ENCODE measurements at places on chromosomes 6 and 20.

DNA sequence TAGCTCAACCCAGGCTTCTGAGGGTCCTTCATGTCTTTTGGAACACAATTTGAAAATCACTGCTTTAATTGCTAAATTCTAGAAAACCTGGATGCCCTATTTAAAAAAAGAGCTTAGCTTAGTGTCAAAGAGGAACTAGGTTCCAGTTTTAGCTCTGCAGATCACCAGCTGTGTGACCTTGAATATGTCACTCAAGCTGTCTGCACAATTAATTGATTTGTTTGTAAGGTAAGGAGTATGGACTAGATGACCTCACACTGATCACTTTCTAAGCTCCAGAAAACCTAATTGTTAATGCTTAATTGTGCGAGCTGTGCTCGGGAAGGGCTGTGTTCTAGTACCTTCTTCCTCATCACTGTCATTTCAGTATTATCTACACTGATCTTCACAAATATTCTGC lies 26.2 kb downstream of the UTRN start:
- no peak for DNase-seq

GRCh38 chr6:44548319-44548718 lies 160.8 kb downstream of the CDC5L start:
- no peak for DNase-seq

- DNase-seq: no peak
These were observed 81.6 kb upstream of the KHDRBS2 start for GRCh38 chr6:62367601-62368000.

DNA sequence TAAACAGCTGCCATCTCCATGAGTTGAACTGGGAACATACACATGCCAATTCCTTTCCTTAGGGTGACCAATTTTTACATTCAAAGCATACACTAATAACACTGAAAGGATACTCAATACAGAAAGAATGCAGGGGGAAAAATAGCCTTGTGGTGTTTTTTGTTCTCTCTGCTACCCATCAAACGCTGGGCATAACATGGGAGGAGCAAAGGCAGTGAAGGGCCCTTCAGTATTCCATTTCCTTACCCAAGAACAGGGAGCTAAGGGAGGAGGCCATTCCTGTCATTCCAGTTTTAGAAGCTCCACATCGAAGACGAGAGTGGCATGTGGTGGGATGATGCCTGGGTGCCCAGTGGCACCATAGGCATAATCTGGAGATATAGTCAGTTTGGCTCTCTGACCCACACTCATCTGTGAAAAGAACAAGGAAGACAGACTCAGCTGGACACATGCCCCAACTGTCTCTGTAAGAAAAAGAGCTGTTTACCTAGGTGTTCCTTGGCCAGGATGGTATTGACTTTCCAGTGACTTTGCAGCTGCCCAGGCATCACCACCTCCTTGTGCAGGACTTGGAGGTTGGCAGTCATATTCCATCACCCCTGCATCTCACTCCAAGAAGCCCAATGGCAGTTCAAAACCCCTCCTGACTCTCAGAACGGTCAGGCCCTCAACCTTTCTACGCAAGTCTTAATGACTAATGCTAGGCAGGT lies 20.9 kb downstream of the FKBP1A start:
- no peak for DNase-seq

DNA sequence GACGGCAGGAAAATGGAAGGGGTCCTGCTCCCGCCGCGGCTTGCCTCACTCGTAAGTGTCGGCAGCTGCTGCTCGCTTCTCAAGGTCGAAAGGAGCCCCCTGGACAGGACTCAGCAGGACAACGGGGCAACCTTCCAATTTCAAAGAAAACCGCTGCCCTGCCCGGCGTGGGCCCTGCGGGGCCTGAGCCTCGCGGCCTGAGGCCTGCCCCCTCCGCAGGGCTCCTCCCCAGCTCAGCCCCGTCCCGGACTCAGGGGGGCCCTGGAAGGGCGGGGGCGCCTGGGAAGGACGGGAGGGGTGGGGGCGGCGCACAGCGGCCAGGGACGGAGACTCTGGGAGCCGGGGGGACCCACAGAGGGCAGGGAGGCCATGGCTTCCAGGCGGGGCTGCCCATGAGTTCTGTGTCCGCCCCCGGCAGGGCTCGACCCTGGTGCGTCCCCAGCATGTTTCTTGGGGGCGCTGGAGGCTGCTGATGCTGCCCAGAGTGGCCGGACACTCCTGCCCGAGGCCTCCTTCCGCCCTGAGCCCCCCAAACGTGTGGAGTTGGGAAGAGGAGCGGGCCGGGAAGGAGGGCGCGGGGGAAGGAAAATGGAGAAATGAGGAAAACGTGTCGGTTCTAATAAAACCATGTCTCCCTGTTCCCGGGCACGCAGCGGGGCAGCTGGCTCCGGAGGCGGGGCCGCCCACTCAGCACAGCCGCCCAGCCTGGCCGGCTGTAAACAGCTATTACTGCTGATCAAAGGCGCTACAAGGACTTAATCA lies 114.6 kb downstream of the DLL1 start:
- DNase-seq: no peak

GRCh38 chr6:72946774-72947173 lies 278.5 kb downstream of the KHDC1L start:
- no peak for DNase-seq

GRCh38 chr20:2838847-2839671 lies 1.4 kb downstream of the PCED1A start:
- no peak for DNase-seq

- no peak for DNase-seq
These were observed 374.3 kb upstream of the SOX4 start for GRCh38 chr6:21219241-21219640.

GRCh38 chr6:101203664-101204063 lies 189.8 kb upstream of the GRIK2 start:
- DNase-seq: no peak

- no peak for DNase-seq
These were observed 224.9 kb downstream of the ANKRD60 start for GRCh38 chr20:58003525-58003924.

GRCh38 chr6:84568971-84569370 lies 195.4 kb downstream of the TBX18 start:
- DNase-seq: no peak

- DNase-seq: no peak
These were observed 267.9 kb upstream of the PLN start for GRCh38 chr6:118280210-118280609.

DNA sequence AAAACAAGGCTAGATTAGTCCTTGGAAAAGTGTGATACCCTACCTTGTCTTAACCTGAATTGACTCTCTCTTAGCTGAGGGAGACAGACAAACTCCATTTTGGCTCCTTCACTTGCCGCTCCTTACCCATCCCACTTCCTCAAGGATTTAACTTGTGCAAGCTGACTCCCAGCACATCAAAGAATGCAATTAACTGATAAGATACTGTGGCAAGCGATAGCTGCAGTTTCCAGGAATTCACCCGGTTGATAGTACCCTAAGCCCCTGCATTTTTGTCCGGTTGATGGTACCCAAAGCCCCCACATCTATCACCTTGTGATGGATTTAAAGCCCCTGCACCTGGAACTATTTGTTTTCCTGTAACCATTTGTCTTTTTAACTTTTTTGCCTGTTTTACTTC lies 1.9 kb upstream of the SERINC3 start:
- no peak for DNase-seq

GRCh38 chr6:118551063-118552053 lies 3.3 kb downstream of the PLN start:
- no peak for DNase-seq

DNA sequence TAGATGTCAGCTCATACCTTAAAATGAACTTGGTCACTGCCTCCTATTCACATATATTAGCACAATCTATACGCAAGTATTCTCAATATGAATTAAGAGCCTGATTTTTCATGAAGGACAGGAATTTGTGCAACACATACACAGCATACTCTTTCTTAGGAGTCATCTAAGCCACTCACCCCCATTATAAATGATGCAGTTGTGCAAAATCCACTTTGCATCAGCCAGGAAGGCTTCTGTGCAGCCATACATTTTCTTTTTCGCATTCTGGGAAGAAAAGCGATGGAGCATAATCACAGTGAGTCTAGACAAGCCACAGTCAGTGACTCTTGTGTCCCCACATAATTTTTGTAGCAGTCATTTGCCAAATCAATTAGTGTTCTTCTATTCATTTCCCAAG lies 66.5 kb downstream of the ZMYND8 start:
- no peak for DNase-seq

GRCh38 chr20:34604980-34605788 lies 46.7 kb downstream of the MAP1LC3A start:
- DNase-seq: no peak

- no peak for DNase-seq
These were observed 62.6 kb upstream of the SIRPA start for GRCh38 chr20:1832634-1833033.

DNA sequence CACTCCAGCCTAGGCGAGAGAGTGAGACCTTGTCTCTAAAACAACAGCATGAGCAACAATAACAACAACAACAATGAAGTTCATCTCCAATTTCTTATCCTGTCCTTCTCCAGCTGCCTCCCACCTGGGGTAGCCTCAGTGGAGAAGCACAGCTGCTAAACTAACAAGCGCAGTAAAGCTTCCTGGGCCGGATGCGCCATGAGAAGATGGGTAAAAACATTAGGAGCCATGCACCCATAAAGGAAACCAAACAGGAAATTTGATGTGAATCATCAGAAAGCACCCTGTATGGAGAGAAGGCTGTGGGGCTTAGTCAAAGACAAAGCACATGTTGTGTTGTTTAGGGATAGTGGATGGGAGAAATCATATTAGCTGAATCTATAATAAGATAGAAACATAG lies 61.1 kb upstream of the CCN6 start:
- DNase-seq: peak; percentile 34

DNA sequence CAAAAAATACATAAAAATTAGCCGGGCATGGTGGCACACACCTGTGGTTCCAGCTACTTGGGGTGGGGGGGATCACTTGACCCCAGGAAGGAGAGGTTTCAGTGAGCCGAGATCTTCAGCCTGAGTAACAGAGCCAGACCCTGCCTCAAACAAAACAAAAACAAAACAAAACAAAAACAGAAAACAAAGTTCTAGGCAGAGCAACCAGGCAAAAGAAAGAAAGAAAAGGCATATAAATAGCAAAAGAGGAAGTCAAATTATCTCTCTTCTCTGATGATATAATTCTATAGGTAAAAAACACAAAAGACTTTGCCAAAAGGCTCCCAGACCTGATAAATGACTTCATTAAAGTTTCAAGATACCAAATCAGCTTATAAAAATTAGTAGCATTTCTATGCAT lies 446.9 kb downstream of the HAO1 start:
- DNase-seq: no peak

- DNase-seq: no peak
These were observed 36.7 kb downstream of the AGPAT4 start for GRCh38 chr6:161237176-161237575.

- peak; percentile 48 for DNase-seq
These were observed 12.2 kb upstream of the SERPINB1 start for GRCh38 chr6:2853769-2854395.

GRCh38 chr6:12818324-12818723 lies 101.8 kb downstream of the PHACTR1 start:
- no peak for DNase-seq

GRCh38 chr20:8530022-8530421 lies 398.0 kb downstream of the PLCB1 start:
- DNase-seq: no peak

GRCh38 chr6:7589949-7590917 lies at the start of gene SNRNP48:
SNRNP48 (plus strand) TSS chr6:7590198; CDS start chr6:7590258, 60 bp downstream.
- DNase-seq: peak; percentile 88

DNA sequence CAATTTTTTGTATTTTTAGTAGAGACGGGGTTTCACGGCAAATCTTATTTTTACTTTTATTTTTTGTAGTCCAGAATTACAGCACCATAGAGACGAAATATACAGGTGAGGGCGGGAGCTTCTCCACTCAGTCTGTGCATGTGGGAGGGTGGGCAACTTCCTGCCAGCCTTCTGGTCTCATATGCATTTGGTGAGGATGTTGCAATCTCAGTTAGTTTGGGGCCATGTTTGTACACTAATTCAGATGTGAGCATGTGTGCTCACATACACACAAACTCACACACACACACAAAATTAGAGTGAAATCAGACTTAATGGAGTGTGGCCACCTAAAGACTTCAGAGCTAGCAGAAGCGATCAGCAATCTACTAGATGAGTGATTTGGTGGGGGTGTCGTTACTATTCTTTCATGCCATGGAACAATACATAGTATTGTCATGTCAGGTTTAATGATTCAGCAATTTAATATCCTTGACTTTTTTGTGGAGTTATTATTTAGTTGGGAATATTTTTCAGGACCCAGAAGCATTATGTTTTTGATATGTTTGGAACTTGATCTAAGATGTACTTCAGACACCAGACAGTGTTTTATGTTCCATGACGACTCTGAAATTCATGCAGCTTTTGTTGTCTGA lies 78.0 kb upstream of the BMP2 start:
- no peak for DNase-seq

DNA sequence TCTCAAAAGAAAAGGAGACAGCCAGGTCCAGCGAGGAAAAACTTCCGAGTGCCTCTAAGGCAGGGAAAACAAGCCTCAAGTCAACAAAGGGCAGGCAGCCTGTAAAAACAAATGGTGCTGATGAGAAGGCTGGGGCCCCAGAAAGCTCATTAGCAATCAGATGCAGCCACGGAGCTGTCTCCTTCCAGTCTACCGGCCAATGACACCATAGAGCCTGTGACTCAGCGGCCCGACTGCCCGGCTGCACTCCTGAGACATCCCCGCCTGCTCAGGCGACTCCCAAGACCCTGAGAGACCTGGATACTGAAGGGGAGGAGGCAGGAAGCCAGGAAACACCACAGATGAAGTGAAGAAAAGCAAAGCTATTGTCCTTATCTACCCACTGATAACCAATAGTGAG lies 120.1 kb upstream of the HDDC2 start:
- DNase-seq: no peak

GRCh38 chr6:87923389-87924050 lies 124.1 kb upstream of the SPACA1 start:
- DNase-seq: no peak

- DNase-seq: no peak
These were observed 46.4 kb upstream of the COL21A1 start for GRCh38 chr6:56293781-56294180.

DNA sequence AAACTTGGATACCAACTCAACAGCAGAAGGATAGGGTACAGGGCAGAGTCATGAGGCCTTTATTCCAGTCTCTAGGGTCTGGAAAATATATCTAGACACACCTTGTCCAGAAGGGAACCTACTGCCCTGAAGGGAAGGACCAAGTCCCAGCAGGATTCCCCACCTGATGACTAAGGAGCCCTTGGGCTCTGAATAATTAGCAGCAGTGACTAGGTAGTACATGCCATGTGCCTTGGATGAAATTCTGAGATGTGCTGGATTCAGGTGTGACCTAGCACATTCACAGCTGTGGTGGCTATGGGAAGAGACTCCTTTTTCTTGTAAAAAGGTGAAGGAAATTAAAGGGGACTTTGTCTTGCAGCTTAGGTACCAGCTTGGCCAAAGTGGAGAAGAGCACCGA lies 364.3 kb upstream of the PTCHD4 start:
- DNase-seq: no peak

Data from activated T-cell treated with anti-CD3 and anti-CD28 coated beads for 1 hour (primary cell).